ENCODE measurements at places on chromosomes 12 and 14. TPM values are rescaled to one million over a fixed set of nuclear protein-coding genes. Genes with fewer than 3 reads are reported as not detected.

The SLC25A21 gene
- 0.59 TPM for total RNA-seq

The RGS6 gene
- total RNA-seq, result not detected

The AKAP6 gene
- 0.15 TPM for total RNA-seq

The SCN8A gene
- total RNA-seq, result 0.74 TPM

The IL22 gene
- not detected for total RNA-seq

The CRACR2A gene
- total RNA-seq, result 4.3 TPM

The DEGS2 gene
- not detected for total RNA-seq

The E2F7 gene
- 8.9 TPM for total RNA-seq

The AICDA gene
- total RNA-seq, result not detected

The ART4 gene
- total RNA-seq, result not detected

The OAS2 gene
- not detected for total RNA-seq

The TTC6 gene
- total RNA-seq, result under 0.01 TPM

All from bronchus fibroblast of lung (primary cell).